ENCODE measurements at places on chromosomes 11 and 22.

DNA sequence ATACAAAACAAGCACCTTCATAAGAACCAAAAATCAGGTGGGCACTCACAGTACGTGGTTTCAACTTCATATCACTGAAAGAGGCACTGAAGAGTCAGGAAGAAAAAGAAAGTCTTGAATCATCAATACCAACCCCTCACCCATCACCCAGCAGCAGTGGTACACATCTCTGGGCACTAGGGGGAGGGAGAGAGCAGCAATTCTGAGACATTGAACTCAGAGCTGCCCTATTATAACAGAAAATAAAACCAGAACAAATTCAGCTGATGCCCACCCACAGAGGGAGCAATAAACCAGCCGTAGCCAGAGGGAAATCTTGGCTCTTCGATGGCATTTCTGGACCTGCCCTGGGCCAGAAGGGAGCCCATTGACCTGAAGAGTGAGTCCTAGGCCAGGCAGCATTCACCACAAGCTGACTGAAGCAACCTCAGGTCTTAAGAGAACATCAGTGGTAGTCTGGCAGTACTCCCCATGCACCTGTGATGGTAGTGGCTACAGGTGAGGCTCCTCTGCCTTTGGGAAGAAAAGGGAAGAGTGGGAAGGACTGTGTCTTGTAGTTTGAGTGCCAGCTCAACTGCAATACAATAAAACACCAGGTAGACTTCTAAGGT is 42.2 kb upstream of the FAM181B start:
- peak; percentile 9 for DNase-seq

GRCh38 chr11:113802621-113803020 is 23.0 kb downstream of the CLDN25 start:
- no peak for DNase-seq

DNA sequence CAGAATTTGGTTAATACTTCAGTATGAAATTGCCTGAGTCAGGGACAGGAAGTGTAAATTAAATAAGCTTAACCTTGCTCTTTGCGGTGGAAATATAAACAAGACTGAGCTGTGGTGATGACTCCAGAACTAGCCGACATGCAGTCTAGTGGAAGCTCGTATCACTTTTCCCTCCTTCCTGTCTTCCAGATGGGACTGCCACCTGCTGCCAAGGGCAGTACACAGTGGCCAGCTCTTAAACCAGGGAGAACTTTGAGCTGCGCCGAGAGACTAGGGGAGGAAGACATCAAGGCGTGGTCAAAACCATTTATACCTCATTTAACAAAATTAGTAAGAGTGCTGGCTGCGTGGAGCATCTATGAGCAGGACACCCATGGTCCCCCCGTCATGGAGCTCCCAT is 31.3 kb upstream of the CTTN start:
- no peak for DNase-seq

DNA sequence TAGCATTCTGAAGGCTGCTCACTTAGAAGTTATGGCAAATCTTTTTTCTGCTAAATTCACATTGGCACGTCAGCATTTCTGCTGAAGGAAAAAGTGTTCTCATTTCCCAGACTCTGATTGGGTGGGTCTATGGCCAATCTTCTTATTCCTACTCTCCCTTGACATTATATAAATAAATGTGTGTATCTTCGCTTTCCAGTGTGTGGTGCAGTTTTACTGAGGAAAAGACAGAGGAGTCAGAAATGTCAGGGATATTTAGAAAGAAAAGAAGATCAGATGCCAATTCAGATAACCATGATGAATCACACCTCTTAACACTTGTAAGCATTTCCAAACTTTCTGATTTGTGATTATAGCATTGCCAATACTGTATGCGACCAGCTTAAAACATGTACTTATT is 3.2 kb upstream of the BDNF start:
- no peak for DNase-seq

- no peak for DNase-seq
Measured at GRCh38 chr22:24807284-24807950, 1.4 kb downstream of the SGSM1 start.

DNA sequence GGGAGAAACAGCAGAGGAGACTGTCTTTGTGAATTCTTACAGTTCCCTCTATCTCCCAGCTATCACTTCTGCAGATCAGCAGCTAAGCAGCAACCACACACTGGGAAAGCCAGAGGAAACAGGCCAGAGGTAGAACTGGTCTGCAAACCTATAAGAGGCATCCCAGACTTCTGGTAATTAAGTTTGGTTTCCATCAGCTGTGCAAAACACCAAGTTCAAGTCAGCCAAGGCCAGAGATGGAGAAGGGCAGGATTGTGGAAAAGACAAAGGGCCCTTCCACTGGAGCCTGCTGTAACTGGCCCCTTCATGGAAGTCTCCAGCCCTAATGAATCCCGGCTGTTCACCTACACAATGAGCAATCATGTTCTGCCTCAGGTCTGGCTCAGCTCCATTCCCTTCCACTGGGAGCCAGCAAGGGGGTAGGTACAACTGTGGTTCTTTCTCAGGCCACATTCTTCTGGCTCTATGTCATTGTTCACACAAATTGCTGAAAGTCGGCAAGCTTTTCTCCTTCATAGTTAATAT is 4.6 kb upstream of the PAMR1 start:
- no peak for DNase-seq

- no peak for DNase-seq
Measured at GRCh38 chr11:17746096-17746495, 11.5 kb downstream of the KCNC1 start.

- DNase-seq = no peak
Measured at GRCh38 chr11:19365743-19366410, 125.1 kb upstream of the E2F8 start.

- no peak for DNase-seq
Measured at GRCh38 chr11:417652-418342, 3.0 kb upstream of the SIGIRR start.

- DNase-seq = no peak
Measured at GRCh38 chr22:36027579-36027934, 1.1 kb downstream of the RBFOX2 start.

DNA sequence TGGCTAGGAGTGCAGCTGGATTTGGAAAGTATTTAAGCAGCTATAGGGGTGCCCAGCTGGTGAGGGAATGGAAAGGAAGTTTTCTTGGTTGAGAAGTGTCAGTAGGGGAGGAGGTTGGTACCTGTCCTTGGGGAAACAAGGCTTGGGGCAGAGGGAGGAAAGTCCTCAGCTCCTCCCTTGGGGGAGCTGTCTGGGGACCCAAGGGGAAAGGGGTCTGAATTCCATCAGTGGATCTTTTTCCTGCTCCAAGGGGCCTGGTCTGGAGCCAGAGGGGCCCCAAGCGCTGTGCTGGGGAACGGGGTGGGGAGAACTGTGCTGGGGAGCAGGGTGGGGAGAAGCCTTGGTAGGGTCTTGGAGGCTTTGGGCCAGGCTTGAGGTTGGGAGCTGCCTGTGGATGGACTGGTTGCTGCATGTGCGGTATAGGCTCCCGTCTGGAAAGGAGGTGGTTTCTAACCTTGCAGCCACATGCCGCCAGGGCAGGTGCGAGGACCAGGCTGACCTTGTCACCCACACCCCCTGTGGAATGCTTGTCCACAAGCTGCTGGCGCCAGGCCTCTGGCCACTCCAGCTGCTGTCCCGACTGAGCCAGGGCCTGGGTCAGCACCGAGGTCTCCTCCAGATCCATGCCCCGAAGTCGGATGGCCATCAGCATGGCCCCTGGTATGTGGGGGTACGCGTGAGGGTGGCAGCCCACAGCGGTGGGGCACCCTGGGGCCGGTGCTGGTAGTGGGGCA is 963 bp downstream of the TYMP start:
- no peak for DNase-seq

- no peak for DNase-seq
Measured at GRCh38 chr22:48827904-48828555, 999.6 kb downstream of the BRD1 start.

- DNase-seq = no peak
Measured at GRCh38 chr22:40183029-40183581, 5.4 kb downstream of the TNRC6B start.

- no peak for DNase-seq
Measured at GRCh38 chr22:22479999-22480532, 28.5 kb downstream of the ZNF280B start.

DNA sequence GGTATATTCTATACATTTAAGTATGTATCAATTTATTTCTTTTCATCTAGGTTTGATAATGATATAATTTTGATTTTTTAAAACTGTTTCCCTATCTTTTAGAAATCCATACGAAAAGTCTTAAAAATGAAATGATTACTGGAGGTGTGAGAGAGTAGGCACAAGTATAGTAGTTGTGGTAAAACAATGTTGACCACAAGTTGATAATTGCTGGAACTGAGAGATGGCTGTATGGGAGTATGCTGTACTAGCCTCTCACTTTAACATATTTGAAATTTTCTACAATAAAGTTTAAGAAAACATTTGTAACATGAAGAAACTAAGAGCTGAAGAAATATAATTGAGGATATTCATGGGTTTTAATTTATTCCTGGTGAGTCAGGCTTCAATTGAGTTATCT is 30.0 kb downstream of the FSHB start:
- DNase-seq = no peak

GRCh38 chr11:121291896-121292494 is 576 bp upstream of the SC5D start:
- no peak for DNase-seq

- no peak for DNase-seq
Measured at GRCh38 chr11:61757213-61757862, 4.9 kb downstream of the MYRF start.

DNA sequence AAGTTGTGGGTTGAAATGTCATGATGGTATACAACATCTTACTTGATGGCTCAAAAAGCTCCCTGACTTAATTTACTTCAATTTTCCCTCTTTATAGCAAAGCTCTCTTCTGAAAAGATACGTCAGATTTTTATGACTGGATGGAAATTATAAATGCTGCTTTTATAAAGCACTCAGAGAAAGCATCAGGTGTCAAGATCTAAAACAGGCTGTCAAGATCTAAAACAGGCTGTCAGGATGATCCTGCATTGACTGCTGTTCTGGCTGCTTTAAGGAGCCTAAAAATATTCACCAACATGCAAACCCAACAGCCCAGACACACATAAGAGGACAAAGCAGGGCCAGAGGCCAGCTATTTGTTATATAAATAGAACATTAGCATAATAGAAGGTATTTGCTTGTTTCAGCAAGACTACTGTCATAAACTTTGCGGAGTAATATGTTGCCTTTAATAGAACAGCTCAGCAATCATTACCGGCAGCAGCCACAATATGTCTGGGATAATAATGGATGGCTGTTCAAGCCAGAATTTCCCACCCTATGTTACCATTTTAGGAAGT is 77.3 kb upstream of the ANO5 start:
- DNase-seq = no peak

DNA sequence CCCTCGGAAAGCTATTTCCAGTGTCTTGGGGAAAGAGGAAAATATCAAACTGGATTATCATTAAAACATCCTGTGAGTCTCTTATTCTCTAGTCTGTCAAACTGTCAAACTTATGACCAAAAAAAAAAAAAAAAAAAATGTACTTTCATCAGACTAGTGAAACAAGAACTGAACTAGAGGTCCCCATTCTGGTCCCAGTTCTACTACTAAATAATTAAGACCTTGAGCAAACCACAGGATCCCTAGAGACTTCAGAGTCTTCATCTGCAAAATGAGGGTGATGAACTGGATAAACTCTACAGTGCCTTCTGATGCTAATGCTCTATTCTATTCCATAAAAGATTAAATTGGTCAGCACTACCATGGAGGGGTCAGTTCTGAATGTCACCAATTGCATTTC is 105.8 kb downstream of the SERGEF start:
- DNase-seq = no peak

GRCh38 chr11:114846416-114846791 is 168.1 kb downstream of the NXPE2 start:
- DNase-seq = no peak

- no peak for DNase-seq
Measured at GRCh38 chr11:3675971-3676370, 4.8 kb upstream of the CHRNA10 start.

DNA sequence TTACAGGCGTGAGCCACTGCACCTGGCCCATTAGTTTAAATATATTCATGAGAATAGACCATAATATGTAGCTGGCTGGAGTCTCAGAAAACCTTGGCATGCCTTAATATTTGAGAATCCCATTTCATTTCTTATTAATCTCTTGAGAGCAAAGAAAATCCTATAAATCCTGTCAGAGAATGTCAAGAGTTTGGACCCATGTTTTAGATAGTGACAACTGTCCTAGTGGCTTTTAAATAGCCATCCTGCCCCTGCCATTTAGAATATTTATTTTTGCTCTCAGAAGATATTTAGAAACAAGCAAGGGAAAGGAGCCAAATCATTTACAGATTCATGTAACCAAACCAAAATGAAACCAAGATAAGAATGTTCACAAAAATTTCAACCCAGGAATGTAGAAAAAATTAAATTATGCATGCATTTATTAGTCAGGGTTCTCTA is 107.2 kb downstream of the SWAP70 start:
- no peak for DNase-seq

- DNase-seq = no peak
Measured at GRCh38 chr11:126701520-126701897, 299.1 kb downstream of the KIRREL3 start.

- DNase-seq = no peak
Measured at GRCh38 chr11:89736566-89736965, 26.5 kb downstream of the TRIM77 start.

- peak; percentile 81 for DNase-seq
Measured at GRCh38 chr22:49962012-49962750, 1.6 kb downstream of the PIM3 start.

GRCh38 chr22:47859881-47860525 is 1097.6 kb downstream of the TBC1D22A start:
- no peak for DNase-seq

Data from activated CD4-positive, alpha-beta T cell treated with anti-CD3 and anti-CD28 coated beads, Interleukin-2, amount 50 U/mL, for 1 hour (primary cell).